ENCODE measurements at places on chromosomes 1 and 21.

GRCh38 chr1:167371030-167371429 is 147.3 kb downstream of the CD247 start:
- DNase-seq: no peak

DNA sequence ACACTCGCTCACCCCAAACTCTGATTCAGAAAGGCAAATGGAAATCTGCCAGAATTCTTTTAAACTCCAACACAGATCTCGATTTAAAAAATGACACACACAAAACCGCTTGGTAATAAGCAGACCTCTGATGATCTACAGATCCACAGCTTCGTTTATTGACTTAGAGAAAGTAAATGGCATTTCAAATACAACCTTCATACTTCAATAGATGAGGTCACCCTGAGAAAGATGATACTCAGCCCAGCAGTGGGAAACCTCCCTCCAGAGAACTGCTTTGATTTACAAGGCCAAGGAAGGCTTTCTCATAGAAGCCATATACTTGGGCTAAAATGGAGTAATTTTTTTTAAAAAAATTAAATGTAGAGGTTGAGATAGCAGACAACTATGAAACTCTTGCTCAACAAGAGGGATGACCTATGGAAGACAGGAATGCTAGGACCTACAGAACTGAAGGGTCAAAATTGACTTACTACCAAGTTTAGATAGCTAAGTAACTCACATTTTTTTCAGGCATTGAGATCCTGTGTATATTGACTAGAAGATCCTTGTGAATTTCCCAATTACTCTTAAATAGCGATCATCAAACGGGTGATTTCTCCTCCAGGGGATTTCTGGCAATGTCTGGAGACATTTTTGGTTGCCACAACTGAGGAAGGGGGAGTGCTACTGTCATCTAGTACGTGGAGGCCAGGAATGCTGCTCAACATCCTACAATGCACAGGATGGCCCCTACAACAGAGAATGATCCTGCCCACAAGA is 143.9 kb downstream of the CLIC6 start:
- no peak for DNase-seq

DNA sequence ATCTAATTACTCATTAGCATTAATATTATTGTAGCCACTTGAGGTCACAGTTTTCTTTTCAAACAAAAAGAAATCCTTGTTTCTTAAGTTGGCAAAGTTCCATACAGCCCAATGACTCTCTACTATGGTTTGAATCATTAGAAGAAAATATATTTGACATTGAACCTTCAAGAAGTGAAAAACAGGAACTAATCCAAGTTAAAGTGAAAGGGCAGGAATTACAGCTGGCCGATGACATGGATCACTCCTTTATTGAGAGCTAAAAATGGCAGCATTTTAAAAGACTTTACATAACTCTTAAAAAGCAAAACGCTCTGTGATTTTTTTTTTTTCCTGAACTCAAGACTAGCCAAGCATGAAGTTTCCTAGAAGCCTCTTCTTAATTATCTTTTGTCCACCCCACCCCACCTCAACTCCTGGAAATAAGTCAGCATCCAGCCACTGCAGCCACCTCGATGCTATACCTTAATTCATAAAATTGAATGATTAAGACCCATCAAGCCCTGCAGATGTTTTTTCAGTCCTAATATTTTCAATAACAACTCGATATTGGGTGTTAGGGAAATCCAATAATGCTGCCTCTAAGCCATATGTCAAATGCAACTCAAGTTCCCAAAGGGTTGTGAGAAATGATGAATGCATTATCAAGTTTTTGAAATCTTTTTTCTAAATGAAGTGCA is 323.1 kb downstream of the HHIPL2 start:
- no peak for DNase-seq

- DNase-seq: no peak
Observed at GRCh38 chr1:159509440-159510228, 26.2 kb downstream of the OR10J5 start.

- DNase-seq: no peak
Observed at GRCh38 chr21:45572231-45572630, 30.0 kb upstream of the SLC19A1 start.

DNA sequence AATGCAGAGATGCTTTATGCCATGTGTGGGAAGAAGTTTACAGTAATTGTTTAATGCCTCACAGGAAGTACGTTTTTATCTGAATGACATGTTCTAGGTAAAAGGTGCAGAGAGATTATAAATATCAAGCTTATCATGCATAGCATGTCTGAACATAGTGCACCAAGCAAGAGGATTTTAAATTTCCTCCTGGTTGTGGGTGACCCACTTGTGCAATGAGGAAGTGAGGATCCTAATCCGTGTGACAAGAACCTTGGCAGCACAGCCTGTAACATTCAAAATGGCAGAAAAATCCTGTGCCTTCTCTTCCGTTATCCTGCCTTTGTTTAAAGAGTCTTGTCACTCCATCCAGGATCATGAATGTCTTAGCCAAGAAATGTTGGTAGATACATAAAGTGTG is 75.6 kb downstream of the PLA2G4A start:
- DNase-seq: no peak

- no peak for DNase-seq
Observed at GRCh38 chr21:45147473-45148315, 73.3 kb downstream of the ADARB1 start.

- no peak for DNase-seq
Observed at GRCh38 chr1:240533154-240533780, 78.7 kb downstream of the GREM2 start.

- no peak for DNase-seq
Observed at GRCh38 chr1:31381394-31382294, 8.8 kb upstream of the FABP3 start.

- no peak for DNase-seq
Observed at GRCh38 chr1:93471911-93472310, 24.0 kb downstream of the FNBP1L start.

GRCh38 chr1:66739401-66740157 is 12.7 kb upstream of the DYNLT5 start:
- no peak for DNase-seq

DNA sequence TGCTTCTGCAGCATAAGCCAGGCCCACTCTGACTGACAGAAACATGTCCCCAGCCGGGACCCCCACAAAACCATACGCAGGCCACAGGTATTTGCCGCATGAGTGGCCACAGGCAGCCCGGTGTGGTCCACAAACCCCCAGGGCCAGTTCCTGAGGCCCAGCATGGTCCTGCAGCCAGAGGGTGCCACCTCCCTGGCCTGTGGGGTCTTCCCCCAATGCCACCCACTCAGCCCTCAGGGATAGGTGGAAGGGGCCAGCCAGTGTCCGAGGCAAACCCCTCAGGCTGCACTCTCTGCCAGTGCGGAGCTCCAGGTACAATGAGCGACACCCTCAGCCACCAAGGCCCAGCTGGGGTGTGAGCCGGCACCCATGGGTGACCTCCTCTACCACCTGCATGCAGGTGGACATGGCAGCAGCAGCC is 43.5 kb downstream of the UBE2G2 start:
- DNase-seq: no peak

DNA sequence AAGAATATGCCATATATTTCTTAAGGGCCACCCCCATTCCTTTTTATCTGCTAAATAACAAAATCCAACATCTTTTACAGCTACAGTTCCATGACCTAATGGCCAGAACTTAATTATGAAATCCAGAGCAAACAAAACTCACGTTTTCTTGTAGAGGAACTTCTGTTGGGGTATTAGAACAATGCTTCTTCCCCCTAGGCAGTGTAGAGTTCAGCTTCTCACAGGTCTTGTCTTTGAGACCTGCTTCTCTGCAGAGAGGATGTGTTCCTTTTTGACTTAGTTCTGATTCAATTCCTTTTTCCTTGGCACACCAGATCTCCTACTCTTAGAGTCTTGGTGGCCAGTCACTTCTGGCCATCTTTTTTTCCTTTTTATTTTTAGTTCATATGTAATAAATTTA is 22.2 kb downstream of the VAV3 start:
- DNase-seq: no peak

DNA sequence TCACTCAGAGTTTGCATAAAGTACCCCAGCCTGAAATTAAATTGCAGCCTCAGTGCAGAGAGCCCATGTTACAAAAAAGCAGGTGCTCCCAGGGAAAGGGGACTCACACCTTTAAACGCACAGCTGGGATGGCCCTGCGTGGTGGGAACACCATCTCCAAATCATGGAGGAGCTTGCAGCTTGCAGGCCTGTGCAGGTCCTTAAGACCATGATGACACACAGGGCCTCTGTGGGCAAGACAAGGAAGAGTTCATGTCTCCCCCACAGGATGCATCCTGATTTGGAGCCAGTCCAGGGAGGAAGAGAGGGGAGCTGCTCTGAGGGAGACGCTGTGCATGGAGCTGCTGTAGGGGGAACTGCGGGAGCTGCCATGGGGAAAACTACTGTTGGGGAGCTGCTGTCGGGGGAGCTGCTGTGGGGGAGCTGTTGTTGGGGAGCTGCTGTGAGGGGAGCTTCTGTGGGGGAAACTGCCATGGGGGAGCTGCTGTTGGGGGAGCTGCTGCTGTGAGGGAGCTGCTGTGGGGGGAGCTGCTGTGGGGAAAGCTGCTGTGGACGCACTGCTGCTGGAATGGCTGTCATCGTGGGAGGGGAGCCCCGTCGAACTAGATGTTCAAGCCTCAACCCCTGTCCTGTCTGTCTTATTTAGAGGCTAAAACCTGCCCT is 113.9 kb downstream of the MATN1 start:
- no peak for DNase-seq

GRCh38 chr1:188070848-188071247 is 1242.1 kb downstream of the PLA2G4A start:
- no peak for DNase-seq

GRCh38 chr1:51514733-51515132 is 4.3 kb downstream of the EPS15 start:
- DNase-seq: no peak

GRCh38 chr21:41497788-41498187 is 10.2 kb downstream of the TMPRSS2 start:
- no peak for DNase-seq
